ENCODE measurements at places on chromosomes 13 and 19.

GRCh38 chr13:59094181-59094580 lies 1069.5 kb downstream of the DIAPH3 start:
- no peak for DNase-seq

DNA sequence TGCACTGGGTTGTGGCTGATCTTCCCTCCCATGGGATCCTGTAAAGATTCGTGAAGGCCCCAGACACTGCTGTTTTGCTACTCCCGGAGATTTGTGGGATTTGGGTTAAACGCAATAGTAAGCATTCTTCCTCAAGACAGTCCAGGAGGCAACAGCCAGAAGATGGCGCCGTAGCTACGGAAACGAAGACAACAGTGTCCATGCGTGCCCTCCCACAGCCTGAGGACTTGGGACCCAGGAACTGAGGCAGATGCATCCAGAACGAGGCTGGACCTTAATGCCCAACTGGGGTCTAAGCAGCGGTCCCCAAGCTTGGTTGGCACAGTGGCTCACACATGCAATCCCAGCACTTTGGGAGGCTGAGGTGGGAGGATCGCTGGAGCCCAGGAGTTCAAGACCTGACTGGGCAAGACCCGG lies 57.6 kb upstream of the ZNF507 start:
- DNase-seq: no peak

DNA sequence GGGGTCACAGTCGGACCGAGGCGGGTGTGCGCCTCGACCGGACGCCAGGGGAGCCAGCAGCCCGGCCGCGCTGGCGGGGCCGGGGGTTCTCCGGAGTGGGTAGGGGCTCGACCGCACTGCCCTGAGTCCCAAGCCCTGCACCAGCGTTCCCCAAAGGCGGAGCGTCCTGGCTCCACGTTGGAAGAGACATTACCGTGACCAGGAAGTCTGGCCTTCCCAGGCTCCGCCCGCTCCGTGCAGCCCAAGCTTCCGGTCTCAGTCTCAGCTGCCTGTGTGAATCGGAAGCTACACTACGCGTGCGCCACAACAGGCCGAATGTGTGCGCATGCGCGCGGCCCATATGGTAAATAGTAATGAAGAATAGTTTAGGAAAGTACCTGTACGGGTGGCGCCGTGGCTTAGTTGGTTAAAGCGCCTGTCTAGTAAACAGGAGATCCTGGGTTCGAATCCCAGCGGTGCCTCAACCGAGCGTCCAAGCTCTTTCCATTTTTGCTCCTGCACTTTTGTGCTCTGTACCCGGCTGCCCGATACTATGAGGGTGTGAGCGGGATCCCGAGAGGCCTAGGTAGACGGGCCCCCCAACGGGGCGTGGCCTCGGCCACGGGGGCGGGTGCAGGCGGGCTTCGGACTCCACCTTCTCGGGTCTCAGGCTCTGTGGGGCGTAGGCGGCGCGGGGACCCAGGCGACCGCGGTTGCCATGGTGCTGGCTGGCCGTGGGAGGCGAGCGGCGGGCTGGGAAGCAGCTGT lies 17.3 kb upstream of the LRP3 start:
- peak; percentile 95 for DNase-seq

DNA sequence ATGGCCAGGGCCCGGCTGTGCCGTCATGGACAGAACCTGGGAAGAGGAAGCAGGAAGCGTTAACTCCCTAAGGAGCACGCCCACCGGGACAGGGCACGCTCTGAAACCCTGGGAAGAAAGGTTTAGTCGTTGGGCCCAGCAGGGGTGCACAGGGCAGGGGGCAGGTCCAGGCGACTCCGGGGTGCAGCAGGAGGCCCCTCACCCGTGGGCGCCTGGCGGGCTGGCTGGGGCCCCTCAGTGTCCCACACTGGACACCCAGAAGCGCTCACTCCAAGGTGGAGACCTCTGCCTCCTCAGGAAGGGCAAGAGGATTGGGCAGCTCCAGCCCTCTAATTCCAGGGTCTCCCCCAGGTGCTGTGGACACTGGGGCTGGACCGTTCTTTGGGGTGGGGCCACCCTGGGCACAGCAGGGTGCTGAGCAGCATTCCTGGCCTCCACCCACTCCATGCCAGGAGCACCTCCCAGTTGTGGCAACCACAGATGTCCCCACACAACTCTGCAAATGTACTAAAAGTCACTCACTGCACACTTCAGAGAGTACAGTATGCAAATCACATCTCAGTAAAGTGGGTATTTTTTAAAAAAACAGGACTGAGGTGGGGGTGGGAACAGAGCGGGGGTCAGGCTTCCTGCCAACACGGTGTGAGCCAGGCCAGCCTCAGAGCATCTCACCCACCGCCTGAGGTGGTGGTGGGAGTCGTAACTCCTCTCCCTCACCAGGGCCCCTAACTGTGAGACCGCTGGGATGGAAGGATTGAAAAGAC lies 35.2 kb downstream of the PIP5K1C start:
- no peak for DNase-seq

DNA sequence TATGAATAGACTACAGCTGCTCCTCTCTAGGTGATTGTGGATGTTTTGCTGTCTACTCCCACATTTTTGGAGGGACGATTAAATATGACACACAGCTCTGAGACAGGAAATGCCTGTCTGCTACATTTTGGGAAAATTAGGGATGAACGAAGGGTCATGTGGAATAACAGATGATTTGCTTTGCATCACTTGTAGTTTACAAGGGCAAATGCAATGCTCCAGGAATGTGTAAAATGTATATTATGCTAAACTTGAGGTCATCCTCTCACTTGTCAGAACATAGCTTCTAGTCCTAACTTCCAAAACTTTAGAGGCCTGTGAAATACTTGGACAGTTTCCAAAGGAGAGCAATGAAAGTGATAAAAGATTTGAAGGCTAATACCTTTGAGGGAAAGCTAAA lies 284.2 kb upstream of the DACH1 start:
- DNase-seq: no peak

DNA sequence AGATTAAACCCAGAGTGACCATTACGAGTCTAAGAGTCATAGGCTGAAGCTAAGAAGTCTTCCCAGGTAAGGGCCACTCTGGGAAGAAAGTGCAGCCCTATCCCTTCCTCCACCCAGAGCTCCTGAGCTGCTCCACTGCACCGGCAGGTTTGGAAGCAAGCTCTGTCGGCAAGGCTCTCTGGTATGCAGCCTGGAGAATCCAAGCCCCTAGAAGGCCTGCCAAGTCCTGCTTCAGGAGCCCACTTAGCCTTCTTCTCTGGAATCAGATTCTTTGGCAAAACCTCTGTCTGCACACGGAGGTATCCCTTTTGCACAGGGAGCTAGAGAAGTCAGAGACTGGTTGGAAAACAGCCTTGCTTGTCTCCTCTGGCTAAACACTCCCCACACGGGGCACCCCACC lies 58.5 kb downstream of the CEBPG start:
- DNase-seq: no peak

- DNase-seq: no peak
Observed at GRCh38 chr13:95304453-95304852, 3.2 kb upstream of the ABCC4 start.

DNA sequence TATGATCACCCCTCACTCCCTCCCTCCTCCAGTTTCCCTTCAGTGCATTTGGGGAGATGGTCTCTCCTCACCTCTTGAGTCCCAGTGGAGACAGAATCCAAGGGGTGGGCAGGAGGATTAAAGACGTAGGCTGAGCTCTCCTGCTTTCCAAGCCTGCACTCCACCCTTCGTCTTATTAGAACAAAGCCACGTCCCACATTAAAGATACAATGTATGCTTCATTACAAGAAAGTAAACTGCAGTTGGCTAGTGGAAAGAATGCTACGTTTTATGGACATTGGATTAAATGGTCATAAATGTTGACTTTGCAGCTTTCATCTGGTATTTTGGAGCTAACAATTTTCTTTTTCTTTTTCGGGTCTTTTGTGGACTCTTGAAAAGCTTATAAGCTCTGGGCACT lies 1.5 kb upstream of the KLK11 start:
- DNase-seq: no peak

GRCh38 chr13:32262165-32262564 lies 53.0 kb downstream of the ZAR1L start:
- DNase-seq: no peak

DNA sequence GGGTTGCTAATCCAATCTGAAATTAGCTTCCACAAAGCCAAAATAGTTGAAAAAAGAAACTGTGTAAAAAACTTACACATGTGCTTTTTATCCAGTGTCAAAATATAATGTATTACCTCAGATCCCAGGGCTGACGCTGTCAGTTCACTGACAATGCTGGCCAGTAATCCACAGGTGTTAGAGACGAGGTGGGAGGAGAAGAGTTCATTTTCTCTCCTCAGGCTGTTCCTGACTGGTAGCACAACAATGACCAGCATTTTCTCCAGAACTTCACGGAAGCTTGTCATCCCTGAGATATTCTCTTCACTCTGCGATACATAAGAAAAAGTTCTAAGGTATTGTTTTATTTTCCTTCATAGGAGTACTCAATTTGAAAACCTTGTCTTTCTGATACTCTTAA lies 146.9 kb downstream of the MYCBP2 start:
- no peak for DNase-seq

- DNase-seq: no peak
Observed at GRCh38 chr13:33276570-33276969, 9.0 kb downstream of the STARD13 start.

DNA sequence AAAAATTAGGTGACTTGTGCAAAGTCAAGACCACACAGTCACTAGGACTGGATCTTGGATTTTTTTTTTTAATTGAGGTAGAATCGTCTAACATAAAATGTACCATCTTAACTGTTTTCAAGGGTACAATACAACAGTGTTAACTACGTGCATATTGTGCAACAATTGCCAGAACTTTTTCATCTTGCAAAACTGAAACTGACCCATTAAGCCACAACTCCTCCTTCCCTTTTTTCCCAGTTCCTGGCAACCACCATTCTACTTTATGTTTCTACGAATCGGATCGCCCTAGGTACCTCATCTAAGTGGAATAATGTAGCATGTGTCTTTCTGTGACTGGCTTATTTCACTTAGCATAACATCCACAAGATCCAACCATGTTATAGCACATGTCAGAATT lies 37.5 kb upstream of the POMP start:
- DNase-seq: no peak

DNA sequence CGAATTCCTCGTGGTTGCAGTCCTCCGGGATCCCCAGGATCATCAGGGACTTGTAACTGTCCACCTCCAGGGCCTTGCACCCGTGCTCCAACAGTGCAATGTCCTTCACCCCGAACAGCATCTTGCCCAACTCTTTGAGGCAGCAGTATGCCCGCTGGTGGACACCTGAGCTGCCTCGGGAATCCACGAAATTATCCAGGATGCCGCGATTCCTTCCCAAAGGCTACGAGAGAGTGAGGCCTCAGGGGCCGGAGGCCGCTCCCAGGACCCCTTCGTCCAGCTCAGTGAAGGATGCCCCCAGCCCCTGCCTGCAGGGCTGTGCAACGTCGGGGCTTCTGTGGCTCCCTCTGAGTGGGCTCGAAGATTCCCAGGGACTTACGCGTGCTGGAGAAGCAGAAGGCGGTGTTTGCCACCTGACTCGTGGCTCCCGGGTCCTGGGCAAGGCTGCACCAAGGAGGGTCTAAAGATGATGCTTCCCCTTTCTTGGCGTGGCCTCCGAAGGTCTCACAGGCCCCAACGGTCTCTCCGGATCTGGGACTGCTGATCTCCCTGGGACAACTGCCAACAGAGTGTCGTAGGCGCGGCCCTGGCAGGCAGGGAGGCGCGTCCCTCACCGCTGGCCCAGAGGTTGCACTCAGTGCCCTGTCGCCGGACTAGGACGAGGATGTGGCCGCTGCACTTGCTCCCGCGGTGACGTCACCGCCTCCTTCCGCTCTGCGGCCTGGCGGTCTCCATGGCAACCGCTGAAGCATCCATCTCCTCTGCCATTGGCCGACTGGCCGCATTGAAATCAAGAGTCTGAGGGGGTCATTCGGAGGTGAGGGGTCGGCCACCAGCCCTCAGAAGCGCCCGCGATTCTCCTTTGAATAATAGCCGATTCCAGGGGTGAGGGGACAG lies at the start of gene PNMA8C:
Gene PNMA8C, minus strand, starts transcription at position 698 of the 897 bp plus-strand sequence. Its CDS starts 577 bp downstream, at position 121.
- peak; percentile 27 for DNase-seq

DNA sequence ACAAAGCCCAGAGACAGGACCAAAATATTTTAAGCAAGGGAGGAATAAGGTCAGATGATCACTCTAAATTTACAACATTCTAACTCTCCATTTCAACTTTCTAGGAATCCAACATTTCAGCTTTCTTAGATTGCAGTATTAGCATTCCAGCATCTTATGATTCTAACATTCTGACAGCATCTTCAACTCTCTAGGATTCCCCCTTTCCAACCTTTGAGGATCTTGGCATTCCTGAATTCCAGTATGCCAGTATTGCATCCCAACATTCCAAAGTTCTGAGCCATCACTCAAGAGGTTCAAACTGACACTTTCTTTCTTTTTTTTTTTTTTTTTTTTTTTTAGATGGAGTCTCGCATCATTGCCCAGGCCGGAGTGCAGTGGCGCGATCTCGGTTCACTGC lies 13.8 kb downstream of the TGFB1 start:
- no peak for DNase-seq

DNA sequence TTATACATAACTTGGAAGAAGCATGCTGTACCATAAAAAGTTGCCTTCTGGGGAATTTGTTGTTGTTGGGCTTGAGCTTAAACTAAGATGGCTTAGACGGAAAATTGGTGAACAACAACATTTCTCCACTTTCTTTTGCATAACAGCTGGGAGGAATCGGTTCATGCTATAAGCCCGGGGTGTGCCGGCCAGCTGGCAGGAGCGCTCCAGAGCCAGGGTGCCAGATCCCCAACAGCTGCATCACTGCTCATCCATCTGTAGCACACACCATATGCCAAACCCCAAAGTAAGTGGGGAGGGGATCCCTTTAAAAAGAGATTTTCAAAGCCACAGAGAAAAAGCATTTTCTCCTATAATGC lies 419.5 kb upstream of the ARGLU1 start:
- DNase-seq: no peak

- no peak for DNase-seq
Observed at GRCh38 chr19:17311455-17312188, 2.3 kb downstream of the DDA1 start.

DNA sequence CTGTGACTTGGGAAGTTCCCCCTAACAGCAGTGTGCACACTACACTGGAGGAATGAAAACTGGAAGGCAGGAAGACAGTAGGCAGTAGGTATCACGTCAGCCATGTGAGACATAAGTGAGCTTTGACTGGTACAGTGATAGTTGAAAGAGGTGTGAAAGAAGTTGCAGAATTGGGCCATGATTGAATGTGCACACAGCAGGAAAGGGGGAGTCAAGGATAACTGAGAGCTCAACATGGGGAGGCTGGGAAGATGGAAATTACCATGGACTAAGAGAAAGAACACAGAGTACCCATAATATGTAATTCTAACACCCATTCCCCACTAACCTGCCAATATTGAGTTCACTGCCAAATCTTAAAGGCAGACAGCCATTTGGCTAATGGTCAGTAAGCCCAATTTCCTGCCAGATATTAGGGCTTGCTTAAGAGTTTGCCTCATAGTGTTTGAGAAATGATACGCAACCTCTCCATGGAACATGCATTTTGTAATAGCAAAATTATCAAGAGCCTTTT lies 321.7 kb downstream of the DCT start:
- DNase-seq: no peak

DNA sequence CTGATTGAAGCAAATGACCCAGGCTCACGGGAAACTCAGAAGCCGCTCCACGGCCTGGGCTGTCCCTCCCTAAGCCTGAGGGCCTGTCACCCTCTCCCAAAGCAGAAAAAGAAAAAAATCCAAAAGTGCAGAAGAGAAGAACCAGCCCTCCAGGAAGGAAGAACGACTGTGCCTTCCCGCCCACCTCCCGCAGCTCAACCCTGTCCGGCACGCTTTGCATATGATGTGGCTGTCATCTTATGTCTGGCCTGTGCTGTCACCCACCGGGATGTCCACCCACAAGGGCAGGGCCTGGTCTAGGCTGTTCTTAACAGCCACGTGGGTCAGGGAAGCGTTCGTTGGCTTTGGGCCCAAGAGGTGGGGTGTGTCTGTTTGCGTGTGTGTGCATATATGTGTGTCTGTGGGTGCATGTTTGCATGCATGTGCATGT lies 13.7 kb downstream of the ZBTB7A start:
- DNase-seq: no peak
